Cortex of kidney (tissue), 1 donor: ENCODE measurements at places on chromosomes 3 and 15.

- no peak for DNase-seq
These were observed 102.4 kb upstream of the IGSF10 start for GRCh38 chr3:151563305-151563704.

DNA sequence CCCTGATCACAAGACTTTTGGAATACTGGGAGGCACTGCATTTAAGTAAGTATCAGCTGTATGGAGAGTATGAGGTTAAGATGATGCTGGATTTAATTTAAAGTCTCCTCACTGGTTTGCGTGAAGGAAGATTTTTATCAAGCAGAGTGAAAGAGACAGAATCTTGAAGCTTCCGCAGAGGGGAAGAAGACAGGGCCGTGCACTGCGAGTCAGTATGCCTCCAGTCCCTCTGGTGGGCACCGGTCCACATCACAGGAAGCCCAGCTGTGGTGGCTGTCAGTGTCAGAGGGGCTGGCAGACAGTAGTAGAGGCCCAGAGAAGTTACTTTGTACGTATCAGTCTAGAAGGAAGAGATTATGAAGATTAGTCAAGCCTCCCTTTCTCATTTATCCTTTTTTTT, 379.0 kb upstream of the TPRG1 start:
- DNase-seq, result no peak

DNA sequence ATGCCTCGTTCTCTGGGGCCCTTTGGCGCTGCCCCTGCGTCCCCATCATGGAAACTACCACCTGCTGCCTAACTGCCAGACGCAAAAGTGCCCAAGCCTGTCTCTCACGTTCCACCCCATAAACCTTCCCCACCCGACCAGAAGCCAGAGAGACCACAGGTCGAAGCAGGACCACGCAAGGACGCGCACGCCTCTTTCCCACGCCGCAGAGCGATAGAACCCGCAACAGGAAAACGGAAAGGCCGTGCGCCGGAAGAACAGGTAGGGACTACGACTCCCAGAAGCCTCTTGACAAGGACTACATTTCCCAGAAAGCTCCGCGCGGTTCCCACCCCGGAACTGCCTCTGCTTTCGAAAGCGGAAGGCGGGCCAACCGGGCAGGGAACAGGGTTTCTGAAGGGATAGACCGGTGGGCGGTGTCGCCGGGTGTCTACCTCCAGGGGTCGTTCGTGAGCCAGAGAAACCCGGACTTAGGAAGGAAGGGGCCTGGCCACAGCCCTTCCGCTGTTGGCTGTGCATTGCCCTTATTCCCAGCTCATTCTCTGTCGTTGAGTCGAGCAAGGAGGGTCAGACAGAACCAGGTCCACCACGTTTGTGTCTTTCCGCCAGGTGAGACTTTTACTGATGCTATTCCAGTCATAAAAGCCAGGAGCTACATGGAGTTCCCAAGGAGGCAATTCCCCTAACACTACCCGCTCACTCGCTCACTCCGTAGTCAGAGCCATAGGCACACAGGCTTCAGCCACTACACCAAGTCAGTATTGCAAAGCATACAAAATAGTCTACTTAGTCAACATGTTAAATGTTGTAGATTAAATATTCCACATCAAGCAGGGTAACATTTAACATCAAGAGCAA, 56.6 kb upstream of the ZBTB38 start:
- peak; percentile 54 for DNase-seq

- DNase-seq, result no peak
These were observed 529.5 kb upstream of the TGFBR2 start for GRCh38 chr3:30076899-30077298.

DNA sequence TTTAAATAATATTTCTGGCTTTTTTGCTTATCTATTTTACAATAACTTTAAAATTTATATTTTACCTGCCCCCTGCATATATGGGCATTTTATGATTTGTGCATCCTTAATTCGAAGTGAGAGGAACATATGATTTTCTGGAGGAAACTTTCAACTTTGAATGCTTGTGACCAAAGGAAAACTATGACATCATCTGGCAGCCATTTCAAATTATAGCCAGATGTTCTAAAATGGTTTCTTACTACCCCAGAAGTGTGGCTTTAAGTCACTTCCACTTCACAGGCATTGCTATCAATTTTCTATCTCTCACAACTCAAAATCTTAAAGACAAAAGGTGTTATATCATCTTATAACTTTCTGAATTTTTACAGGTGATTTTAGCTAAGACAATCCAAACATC, 508.8 kb downstream of the RBMS3 start:
- no peak for DNase-seq

DNA sequence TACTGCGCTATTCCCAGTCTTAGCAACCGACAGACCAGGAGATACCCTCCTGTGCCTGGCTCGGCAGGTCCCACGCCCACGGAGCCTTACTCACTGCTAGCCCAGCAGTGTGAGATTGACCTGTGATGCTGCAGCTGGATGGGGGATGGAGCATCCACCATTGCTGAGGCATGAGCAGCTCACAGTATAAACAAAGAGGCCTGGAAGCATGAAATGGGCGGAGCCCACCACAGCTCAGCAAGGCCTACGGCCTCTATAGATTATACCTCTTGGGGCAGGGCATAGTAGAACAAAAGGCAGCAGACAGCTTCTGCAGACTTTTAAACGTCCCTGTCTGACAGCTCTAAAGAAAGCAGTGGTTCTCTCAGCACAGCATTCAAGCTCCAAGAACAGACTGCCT, 160.3 kb downstream of the ANXA2 start:
- no peak for DNase-seq

DNA sequence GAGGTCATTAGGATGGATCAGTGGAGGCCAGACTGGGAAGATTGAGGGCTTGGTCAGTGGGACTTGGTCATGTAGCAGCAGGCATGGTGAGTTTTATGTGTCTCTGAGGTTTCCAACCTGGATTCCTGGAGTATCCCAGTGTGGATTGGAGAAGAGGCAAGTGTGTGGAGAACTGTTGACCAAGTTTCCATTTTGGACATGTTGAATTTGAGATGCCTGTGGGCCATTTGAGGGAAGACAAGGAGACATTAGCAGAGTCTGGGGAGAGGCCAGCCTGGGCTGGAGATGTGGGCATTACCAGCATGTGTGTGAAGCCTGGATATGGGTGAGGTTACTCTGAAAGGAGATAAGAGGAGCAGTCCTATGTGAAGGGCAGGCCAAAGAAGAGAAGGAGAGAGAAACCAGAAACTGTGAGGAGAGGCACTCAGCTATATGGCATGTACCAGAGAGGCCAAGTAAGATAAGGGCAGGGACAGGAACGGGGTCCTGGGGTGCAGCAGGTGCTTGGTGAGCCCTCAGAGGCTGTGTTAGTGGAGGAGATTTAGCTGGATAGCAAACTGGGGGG, 4.3 kb downstream of the SLC25A38 start:
- no peak for DNase-seq

- no peak for DNase-seq
These were observed 19.1 kb downstream of the PAQR9 start for GRCh38 chr3:142944342-142944741.

DNA sequence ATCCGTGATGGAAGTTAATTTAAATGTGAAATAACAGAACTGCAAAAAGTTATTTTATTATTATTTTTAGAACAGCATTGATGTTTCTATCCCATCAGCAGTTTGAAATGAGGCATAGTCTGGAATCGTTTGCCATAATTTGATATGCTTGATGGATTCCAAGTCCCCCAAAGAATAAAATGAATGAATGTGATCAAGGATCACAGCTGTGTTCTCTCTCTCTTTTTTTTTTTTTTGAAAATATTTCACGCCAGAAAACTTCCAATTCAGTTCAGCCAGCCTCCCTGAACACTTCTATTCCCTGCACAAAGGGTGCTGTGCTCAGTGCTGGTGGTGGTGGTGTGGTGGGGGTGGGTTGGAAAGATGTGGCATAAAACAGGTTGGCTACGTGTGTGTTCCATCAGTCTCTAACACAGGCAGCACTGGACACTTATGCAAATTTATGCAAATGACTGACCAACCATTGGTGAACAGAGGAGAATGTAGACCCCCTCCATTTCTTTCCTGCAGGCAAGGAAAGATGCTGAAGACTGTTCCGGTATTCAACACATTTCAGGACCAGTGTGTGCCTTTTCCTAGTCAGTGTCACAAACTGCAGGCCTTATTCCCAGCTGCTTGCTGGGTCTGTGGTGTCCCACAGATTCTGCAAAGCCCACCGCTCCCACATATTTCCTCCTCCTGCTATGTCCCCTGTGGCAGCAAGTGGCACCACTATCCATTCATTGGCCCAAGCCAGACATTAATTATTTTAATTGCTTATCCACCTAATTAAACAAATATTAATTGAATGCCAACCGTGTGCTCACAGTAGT, 10.6 kb downstream of the ARNT2 start:
- DNase-seq, result no peak

DNA sequence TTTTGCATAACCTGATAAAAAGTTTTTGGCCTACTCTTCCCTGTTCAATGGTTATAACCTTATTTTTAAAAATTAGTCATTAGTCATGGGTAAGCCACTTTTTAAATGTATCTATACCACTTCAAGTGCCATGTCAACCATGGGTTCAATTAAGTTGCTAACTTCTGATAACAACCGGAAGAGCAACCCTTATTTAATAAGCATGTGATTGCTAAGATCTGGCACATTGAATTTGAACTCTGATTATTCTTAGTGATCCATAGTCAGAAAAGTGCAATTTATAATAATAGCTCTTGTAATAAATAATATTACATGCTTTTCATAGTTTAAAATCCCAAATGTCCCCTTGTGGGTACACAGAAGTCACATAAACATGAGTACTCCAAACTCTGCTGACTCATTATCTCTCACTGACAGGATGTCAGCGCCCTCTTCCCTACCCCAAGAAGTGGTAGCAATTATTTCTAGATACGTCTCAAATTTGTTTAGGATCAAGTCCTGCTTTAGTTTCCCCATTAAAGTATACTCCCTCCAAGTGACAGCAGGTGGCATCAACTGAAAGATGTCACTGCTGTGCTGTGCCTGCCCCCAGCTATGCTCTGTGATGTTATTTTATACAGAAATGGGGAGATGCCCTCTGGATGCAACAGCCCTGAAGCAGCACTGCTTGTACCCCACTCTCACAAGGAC, 18.6 kb downstream of the SAMD7 start:
- no peak for DNase-seq

- DNase-seq, result peak; percentile 71
These were observed at the start of gene SMAD3 for GRCh38 chr15:67065531-67066005. Gene SMAD3, plus strand, starts transcription at chr15:67065602. Its CDS starts 553 bp downstream, at chr15:67066155.

- DNase-seq, result no peak
These were observed 307.0 kb upstream of the ROPN1 start for GRCh38 chr3:124298951-124299350.

- DNase-seq, result no peak
These were observed 14.5 kb downstream of the RBP1 start for GRCh38 chr3:139524841-139525636.

- no peak for DNase-seq
These were observed 37.4 kb upstream of the MGLL start for GRCh38 chr3:127859730-127860129.

DNA sequence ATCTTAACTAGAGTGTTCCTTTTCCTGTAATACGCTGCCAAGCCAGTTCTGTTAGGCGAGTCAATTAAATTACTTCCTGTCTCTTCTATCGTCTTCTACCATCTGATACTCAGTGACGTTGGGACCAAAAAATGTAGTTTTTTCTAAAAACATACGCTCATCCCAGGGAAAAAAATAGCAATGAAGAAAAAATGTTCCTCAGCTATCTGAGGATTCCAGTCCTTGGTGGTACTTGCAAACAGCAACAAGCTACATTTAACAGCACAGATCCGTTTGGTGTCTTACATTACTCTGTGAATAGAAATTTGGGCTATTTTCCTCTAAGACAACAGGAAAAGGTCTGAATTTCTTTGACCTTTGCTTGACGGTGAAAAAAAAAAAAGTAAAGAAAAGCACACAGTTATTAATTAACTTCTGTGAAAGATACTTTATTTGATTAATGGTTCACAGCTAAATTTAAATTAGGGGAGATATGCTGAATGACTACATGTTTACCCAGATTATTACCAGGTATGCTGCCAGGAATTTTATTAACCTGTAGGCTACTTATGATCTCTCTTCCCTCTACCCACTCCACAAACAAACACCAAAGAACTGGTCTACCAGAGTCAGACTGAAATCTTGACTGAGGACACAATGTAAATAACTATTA, 254.4 kb upstream of the ZPLD1 start:
- no peak for DNase-seq

DNA sequence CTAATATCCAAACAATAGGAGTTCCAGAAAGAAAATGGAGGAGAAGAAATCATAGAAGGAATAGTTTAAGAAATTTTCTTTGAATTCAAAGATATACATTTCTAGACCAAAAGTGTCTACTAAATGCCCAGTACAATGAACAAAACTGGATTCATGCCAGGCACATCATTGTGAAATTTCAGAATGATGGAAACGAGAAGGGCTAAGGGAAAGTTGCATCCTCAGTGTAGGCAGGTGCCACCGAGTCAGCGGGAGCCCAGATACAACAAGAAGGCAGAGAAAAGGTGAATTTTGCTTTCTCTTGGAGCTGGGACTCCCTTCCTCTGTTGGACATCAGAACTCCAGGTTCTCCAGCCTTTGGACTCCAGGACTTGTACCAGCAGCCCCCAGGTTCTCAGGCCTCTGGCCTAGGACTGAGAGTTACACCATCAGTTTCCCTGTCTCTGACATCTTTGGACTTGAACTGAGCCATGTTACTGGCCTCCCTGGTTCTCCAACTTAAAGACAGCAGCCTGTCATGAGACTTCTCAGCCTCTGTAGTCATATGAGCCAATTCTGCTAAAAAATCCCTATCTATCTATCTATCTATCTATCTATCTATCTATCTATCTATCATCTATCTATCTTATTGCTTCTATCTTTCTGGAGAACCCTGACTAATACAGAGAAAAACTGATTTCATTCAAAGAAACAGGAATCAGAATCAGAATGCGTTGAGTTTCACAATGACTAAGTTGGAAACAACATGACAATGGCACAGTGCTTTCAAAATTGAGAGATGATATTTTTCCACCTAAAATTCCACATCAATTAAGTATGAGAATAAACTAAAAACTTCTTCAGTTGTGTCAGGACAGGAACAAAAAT, 207.7 kb downstream of the FAM43A start:
- DNase-seq, result no peak

- no peak for DNase-seq
These were observed 35.6 kb upstream of the FGF7 start for GRCh38 chr15:49387471-49387870.

GRCh38 chr3:72820415-72820814, 27.8 kb downstream of the SHQ1 start:
- DNase-seq, result no peak
